Substantia nigra (tissue), 51 donors: ENCODE measurements at places on chromosomes 16 and 17.

- DNase-seq = no peak
Observed at GRCh38 chr17:82214012-82214628, 1.5 kb upstream of the CCDC57 start.

GRCh38 chr16:15598648-15599190 lies 44.2 kb downstream of the MARF1 start:
- no peak for DNase-seq

- DNase-seq = no peak
Observed at GRCh38 chr17:48122665-48123045, 15.1 kb downstream of the SNX11 start.

DNA sequence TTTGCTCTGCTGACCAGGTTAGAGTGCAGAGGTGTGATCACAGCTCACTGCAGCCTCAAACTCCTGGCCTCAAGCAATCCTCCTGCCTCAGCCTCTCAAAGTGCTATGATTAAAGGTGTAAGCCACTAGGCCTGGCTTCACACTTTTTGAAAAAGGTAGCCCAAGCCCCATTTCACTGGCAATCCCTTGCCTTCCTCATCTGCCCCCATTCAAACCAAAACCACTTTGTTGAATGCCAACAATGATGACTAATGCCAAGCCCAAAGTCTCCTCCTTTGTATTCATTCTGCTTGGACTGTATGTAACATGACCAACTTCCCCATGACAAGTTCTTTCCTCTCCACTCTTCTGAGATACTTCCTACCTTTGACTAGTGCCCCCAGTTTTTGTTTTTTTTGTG lies 33.1 kb downstream of the N4BP1 start:
- DNase-seq = no peak

GRCh38 chr16:72277749-72278148 lies 105.8 kb upstream of the PMFBP1 start:
- no peak for DNase-seq

GRCh38 chr16:85089525-85089924 lies 22.7 kb downstream of the CIBAR2 start:
- no peak for DNase-seq

DNA sequence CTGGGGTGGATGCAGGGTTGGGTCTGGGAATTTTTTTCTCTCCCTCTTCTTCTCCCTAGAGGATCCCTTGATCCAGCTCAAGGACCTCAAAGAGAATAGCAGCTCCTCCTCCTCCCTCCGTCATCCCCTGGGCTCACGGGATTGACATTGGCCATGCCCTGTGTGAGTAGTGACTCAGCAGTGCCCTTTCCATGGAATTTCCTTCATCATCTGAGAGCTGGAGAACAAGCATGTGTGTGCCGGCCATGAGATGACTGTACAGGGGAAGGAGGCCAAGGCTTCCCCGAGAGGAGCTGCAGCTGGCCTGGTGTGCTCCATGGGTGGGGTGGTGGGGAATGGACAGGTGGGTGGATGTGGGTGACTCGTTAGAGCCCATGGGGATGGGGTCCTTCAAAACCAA lies 8.9 kb upstream of the WSCD1 start:
- DNase-seq = no peak

- no peak for DNase-seq
Observed at GRCh38 chr16:86848821-86849220, 270.5 kb downstream of the FOXL1 start.

GRCh38 chr17:44307387-44308186 lies 814 bp upstream of the RUNDC3A start:
- DNase-seq = peak; percentile 61

DNA sequence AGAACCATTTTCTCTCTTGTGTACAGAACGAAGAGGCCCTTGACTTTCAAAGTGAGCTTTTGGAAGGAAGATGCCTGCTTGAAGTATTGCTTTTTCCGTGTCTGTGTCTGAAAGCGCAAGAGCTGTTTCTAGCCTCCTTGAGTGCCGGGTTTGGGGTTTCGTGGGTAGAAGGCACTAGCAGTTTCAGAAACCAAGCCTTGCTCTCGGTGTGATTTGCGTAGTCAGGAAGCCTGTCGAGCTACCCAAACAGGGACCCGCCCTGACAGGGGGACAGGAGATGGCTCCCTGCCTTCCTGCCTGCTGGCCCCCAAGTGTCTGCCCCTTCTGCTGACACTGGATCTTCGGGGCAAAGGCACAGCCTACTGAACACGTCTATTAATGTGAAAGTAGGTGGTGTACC lies 322.0 kb downstream of the MAF start:
- DNase-seq = no peak

DNA sequence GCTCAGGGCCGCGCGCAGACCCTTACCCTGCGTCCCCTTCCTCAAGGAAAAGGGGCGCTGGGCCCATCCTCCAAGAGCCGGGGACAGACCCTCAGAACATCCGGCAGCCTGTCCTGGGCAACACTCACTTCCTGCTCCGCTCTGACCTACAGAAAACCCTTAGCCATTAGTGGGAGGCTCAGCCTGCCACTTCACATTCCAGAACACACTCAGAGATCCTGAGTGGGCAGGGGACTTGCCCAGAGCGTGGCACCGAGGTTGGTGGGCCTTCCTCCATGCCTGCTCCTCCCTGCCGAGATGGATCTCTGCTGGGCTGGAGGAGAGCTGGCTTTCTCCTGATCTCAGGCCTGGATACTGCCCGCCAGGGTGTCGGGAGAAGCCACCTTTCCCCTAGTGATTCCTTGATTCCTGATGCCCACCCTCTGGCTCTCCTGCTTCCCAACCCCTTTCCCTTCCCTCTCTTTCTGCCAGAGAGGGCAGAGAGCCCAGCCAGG lies 1.5 kb downstream of the SCARF1 start:
- DNase-seq = no peak

DNA sequence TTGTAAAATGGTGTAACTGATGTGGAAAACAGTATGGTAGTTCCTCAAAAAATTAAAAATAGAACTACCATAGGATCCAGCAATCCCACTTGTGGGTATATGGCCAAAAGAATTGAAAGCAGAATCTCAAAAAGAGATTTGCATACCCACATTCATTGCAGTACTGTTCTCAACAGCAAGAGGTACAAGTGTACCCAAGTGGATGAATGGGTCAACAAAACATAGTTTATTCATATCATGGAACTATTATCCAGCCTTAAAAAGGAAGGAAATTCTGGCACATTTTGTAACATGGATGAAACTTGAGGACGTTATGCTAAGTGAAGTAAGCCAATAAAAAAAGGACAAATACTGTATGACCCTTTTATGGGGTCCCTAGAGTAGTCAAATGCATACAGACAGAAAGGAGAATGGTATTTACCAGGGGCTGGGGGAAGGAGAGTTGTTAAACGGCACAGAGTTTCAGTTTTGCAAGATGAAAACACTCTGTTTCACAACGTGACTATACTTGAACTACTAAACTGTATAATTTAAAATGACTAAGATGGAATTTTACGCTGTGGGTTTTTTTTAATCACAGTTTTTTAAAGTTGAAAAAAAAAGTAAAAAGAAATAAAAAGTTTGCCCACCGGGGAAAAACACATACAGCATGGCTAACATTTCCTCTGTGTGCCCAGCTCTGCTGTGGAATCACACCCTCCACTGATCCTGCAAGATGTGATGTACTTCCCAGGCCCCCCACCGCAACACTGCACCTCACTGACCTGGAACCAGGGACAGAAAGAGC lies 6.1 kb downstream of the TVP23A start:
- no peak for DNase-seq

GRCh38 chr16:57335366-57335765 lies 23.2 kb upstream of the CCL22 start:
- DNase-seq = no peak

DNA sequence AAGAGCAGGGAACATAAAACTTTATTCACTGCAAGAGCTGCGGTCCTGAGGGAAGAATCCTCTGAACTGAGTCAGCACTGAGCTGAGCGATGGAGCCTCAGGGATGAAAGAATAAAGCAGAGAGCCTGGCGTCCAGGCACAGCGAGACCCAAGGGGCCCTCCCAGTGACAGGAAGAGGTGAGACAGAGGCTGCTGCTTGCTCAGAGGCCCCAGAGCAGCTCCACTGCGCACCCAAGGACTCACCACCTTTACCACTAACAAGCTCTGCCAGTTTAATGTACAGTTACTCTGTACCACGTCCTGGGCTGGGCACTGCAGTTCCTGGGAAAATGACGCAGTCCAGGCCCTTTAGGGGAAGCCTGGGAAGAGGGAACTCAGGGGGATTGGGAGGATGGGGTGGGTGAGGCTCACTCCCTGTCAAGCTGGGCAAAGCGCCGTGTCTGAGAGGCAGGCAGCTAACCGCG lies 5.6 kb downstream of the GFAP start:
- no peak for DNase-seq

- DNase-seq = no peak
Observed at GRCh38 chr17:61335105-61335844, 64.4 kb upstream of the TBX2 start.

DNA sequence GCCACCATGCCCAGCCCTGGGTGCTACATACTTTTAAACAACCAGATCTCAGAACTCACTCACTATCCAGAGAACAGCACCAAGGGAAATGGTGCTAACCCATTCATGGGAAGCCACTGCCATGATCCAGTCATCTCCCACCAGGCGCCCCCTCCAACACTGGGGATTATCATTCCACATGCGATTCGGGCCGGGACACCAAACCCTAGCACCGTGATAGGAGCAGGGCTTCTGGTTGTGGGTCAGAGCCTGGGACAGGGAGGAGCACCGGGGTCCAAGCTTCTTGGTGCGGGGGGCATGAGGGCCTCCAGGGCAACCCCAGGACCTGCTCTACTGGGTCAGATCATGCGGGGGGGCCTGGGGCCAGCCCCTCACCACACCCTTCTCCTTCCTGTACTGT lies 4.5 kb downstream of the TMEM235 start:
- DNase-seq = no peak

DNA sequence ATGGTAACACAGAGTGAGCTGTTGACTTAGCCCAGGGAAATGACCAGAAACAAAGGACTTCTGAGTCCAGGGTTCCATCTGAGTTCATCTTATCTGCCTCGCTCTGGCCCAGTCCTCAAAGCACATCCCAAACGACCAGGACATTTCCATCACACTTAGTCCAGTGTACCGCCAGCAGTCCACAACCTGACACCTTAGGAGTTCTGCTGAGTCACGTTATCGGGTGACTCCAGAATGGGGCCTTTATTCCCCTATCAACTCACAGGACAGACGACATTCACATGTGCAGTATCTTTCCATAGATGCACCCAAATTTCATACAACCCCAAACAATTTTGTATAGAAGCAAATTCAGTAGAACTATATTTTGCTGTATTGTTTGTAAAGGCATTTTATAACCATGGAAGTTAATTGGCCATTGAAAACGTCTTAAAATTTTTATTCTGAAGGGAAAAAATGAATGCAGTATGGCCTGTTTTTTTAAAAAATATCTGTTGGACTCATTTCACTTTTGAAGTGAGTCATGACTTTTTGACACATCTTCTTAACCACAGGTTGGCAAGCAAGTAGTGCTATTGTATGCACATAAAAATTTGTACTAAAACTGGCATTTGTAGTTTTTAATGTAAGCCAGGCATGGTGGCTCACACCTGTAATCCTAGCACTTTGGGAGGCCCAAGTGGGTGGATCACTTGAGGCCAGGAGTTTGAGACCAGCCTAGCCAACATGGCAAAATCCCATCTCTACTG lies 46.3 kb downstream of the ZNF18 start:
- no peak for DNase-seq

GRCh38 chr17:77115510-77115909 lies 25.3 kb upstream of the SEC14L1 start:
- no peak for DNase-seq

DNA sequence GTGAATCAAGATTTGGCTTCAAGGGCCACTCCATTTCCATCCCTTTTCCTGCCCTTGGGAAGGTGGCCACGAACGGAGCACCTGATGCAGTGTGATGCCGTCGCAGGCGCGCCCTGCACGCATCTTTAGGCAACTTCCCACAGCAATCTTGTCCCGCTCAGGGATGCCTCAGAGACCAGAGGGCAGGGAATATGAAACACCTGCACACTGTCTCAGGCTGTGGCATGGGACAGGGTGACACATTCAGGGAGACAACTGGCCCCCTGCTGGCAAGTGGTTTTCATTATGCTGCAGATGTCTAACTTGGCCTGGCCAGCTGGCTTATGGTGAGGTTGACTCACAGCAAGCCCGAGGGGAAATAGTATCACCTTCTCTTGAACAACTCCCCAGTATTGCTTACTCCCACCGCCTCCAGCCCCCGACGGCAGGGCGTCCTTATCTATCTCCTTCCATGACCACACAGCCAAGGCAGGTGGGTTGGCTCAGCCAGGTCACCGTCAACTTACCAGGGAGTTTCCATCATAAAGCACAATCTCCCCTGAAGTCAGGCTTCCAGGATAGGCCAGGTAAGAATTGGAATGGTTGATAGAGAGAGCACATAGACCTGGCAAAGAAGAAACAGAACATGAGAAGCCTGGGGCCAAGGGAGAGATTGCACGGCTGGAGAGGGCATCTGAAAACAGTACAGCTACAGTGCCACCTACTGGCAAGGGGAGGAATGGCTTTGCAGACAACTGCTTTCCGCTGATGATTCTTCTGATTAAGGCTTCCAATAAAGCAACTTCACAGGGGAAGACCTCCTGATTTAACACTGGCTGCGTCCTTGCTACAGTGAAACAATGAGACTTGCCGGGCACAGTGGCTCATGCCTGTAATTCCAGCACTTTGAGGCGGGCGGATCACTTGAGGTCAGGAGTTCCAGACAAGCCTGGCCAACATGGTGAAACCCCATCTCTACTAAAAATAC lies 21.1 kb downstream of the WIPI1 start:
- peak; percentile 27 for DNase-seq

DNA sequence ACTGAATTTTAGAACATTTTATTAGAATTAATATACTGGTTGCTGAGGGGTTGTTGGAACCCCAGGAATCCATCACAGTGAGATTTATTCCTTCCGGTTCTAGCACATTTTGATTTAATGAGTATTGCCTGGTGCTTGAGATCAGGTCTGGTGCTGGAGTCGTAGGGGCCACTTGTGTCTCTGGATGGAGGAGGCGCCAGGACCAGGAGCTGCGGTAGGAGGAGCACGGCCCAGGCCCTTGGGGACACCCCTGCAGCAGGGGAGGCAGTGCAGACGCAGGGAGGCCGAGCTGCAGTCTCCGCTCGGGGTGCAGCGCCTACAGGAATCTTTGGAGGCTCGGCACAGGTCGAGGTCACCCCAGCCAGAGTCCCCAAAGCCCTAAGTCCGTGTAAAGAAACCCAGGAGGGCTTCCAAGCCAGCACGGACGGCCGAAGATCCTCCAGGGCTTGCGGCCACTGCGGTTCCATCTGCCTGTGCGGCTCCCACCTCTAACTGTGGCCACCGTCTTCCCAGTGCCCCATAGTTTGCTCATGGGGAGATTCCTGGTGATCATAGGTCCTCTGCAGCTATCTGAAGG lies 66.2 kb upstream of the CREBBP start:
- no peak for DNase-seq

DNA sequence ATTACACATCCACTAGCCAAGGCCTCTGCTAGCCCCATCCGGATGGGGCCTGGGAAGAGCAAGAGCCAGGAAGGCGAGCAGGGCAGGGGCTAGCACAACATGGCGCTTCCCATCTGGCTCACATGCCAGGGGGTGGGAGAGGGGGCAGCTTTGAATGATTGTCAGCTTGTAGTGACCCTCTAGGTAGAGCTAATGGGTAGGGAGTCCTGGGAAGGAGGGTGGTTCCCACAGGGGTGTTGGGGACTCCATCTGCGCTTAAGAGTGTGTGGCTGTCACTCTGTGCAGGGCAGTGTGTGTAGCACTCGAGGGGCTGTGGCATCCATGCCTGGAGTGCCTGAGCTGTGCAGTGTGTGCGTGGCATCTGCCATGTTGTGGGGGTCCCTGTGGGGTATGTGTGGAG lies 24.5 kb downstream of the ARHGAP23 start:
- DNase-seq = no peak
